ENCODE measurements at places on chromosomes 5 and 9.

- no peak for DNase-seq
Observed at GRCh38 chr5:50302815-50303490, 138.1 kb downstream of the EMB start.

DNA sequence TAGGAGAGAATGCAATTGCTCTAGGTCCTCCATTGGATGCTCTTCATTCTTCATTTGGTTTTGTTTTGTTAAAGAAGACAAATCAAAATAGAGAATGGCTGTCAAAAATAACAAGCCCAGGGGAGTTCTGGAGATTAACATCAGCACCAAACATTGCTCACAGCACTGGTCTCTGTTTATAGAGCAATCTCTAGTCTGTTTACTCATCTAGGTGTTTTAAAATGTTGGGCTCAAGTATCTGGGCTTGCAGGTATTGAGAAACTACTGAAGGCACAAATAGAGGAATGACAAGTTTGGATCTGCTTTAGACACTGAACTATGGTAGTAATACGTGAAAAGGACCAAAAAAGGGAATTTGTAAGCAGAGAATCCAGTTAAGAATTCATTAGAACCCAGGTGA is 77.0 kb upstream of the TMC1 start:
- no peak for DNase-seq

GRCh38 chr9:108783326-108783725 is 72.5 kb downstream of the ACTL7B start:
- DNase-seq: no peak

GRCh38 chr9:99040251-99040900 is 64.5 kb upstream of the TGFBR1 start:
- DNase-seq: no peak

- DNase-seq: no peak
Observed at GRCh38 chr5:119275601-119276173, 80.1 kb upstream of the TNFAIP8 start.

GRCh38 chr5:114266374-114266773 is 95.5 kb upstream of the KCNN2 start:
- no peak for DNase-seq

DNA sequence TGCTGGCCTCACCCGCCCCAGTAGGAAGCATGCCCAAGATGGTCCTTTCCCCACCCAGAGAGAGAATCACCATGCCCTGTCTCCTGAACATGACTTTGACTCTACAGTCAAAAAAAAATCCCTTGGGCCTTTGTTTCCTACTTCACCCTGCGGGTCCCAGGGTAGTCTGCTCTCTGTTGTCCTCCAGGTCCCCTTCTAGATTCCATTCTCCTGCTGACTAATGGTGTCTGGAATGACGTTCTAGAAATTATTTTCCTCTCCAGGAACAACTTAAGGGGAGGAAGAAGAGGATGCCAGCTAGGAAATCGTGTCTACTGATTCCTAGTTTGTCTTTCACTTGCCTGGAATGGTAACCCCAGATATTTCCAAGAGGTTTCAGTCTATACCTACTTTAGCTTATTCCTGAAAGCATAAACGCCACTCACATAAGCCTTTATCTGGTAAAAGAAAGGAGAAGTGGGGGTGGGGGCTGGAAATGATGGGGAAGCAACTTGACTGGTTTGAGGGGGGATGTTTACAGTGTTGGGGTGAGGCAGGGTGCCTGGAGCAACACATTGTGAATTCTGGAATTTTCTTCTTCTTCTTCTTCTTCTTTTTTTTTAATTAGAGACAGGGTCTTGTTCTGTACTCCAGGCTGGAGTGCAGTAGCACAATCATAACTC is 93.9 kb downstream of the SNX18 start:
- no peak for DNase-seq

Data from hematopoietic multipotent progenitor cell treated with erythropoietin and hydrocortisone succinate and interleukin-3 and kit ligand, for 15 days (in vitro differentiated cells).